Stimulated activated naive CD8-positive, alpha-beta T cell treated with anti-CD3 and anti-CD28 coated beads, Interleukin-15, Interleukin-2, amounts not matched to agents 100 U/mL and 50 U/mL, for 24 hours (primary cell): ENCODE measurements at places on chromosomes 7 and 10.

DNA sequence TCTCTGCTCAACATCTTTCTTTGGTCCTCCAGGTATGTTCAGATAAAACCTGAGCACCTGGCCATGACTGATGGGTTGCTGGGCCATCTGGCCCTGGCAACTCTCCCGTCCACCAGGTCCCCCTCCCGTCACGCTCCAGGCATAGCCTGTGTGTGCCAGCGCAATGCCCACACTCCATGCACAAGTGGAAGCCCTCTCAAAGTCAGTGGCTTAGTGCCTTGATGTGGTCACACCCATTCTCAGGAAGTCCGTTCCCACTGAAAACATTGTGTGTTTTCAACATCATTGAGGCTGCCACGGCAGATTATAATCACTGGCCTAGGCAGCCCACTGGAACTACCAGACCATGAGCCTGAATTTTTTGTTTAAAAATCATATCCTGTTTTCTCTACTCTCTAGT lies 170.6 kb upstream of the LANCL2 start:
- no peak for DNase-seq

DNA sequence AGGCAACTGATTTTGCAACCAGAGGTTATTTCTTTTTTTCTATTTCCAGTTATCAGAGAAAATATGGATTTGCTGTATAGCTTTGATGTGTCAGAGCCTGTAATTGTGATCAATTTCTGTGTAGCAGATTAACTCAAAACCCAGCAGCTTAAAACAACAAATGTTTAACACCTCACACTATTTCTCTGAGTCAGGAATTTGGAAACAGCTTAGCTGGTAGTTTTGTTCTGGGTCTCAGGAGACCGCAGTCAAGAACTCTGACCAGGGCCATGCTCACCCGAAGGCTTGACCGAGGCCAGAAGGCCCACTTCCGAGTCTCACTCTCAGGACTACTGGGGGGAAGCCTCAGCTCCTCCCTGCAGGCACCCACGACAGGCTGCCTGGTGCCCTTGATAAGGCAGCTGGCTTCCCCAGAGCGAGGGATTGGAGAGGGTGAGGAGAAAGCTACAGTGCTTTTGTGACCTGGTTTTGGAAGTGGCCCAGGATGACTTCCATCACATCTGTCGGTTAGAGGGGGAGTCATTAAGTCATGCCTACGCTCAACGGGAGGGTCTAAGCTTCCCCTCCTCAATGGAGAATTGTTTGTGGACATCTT lies 105.7 kb upstream of the SHH start:
- no peak for DNase-seq

- peak; percentile 50 for DNase-seq
Observed at GRCh38 chr10:103451091-103451813, 918 bp downstream of the CALHM2 start.

DNA sequence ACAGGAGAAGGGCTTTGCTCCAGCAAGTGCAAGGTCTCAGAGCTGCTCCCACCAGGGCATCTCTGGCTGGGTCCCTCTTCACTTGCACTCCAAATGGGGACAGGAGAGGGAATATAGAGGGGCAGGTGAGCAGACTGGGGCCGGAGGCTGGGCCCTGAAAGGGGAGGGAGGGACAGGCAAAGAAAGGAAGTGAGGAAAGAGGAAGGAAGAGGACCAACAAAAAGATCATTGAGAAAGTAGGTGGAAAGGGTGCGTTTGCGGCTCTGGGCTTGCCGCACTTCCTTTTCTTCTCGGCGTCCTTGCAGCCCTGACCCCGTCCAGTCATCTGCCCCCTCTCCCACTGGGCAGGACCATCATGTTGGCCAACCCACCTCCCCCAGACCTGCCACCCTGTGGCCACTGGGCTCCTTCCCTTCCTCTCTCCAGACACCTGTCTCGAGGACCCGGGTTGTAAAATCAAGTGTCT lies 14.0 kb downstream of the ITPRIP start:
- DNase-seq = no peak

DNA sequence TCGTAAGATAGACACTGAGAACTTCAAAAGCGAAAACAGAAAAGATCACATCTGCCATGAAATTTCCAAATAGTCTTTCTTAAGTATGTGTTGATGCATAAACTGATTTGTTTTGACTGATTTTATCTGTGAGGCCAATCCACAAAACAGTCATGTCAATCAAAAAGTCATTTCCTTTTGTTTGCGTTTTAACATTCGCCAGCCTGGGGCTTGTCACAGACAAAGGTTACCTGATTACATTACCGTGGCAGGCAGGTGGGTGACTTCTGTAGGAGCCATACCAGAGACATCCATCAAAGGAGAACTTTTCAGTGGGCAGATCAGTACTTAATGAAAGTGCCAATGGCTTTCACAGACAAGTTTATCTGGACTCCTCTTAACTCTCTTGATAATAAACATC lies 45.5 kb upstream of the BET1 start:
- no peak for DNase-seq

GRCh38 chr10:115957012-115957399 lies 316.0 kb downstream of the GFRA1 start:
- DNase-seq = no peak

DNA sequence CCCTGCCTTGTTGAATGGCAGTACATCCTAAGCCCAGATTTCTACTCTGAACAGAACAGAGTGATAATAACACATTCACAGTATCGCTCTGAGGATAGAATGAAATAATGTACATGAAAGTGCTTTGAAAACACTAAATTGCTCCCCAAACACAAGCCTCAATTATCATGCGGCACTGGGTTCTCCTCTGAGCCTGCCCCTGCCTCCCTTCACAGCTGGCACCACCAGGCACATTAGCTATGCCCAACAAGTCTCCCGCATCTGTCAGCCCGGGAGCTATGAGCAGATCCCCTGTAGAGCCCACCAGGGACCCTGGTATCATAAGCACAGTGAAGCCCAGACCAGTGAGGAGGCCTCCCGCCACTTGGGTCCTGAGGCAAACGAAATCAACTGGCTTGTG lies 405.5 kb downstream of the GRID1 start:
- DNase-seq = no peak

- no peak for DNase-seq
Observed at GRCh38 chr7:65827366-65827765, 45.5 kb upstream of the VKORC1L1 start.

- no peak for DNase-seq
Observed at GRCh38 chr7:117230276-117231046, 92.4 kb downstream of the WNT2 start.

- no peak for DNase-seq
Observed at GRCh38 chr7:3922175-3922635, 621.2 kb downstream of the SDK1 start.

GRCh38 chr10:85067955-85068354 lies 739.6 kb downstream of the CCSER2 start:
- no peak for DNase-seq

- DNase-seq = no peak
Observed at GRCh38 chr10:119359025-119359424, 151.7 kb downstream of the GRK5 start.

- peak; percentile 11 for DNase-seq
Observed at GRCh38 chr7:28685644-28686417, 272.3 kb downstream of the TRIL start.

- DNase-seq = peak; percentile 61
Observed at GRCh38 chr10:110207011-110207804, at the start of gene MXI1. MXI1 (plus strand) TSS chr10:110207605; CDS start chr10:110207809, 204 bp downstream.

- DNase-seq = no peak
Observed at GRCh38 chr7:136293841-136294391, 316.8 kb upstream of the MTPN start.
